Neural cell (in vitro differentiated cells): ENCODE measurements at places on chromosomes 6 and 20. TPM values are rescaled to one million over a fixed set of nuclear protein-coding genes. Genes with fewer than 3 reads are reported as not detected.

SLC17A9 gene
- not detected in 2 replicates for polyA plus RNA-seq

FAM210B gene
- 6.6 and 7.3 TPM in 2 replicates for polyA plus RNA-seq

CBLN4 gene
- 0.14 and 0.18 TPM in 2 replicates for polyA plus RNA-seq

CD109 gene
- 0.07 and 0.16 TPM in 2 replicates for polyA plus RNA-seq

GID8 gene
- 54.8 and 56.4 TPM in 2 replicates for polyA plus RNA-seq

MBOAT1 gene
- polyA plus RNA-seq = not detected in 2 replicates

TPD52L2 gene
- 142 TPM in 2 replicates for polyA plus RNA-seq
